ENCODE measurements at places on chromosomes 2 and 18.

- no peak for DNase-seq
Measured at GRCh38 chr18:49072524-49072934, 121.8 kb upstream of the SMAD7 start.

DNA sequence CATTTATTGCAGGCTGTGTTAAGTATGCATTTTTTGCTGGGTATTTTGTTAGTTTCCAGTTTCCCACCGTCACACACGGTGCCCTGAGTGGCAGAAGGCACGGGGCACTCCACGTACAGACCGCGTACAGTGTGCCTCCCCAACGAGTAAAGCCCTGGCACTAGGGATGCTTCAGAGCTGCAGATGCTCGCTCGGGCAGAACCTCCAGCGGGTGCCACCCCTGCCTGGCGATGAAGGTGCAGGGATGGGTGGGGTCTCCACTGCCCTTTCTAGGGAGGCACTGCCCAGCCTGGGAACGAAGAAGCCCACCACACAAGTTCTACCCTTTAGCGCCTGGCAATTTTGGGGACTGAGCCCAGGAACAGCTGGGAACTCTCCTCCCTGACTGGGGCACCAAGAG, 4.1 kb downstream of the GREB1 start:
- DNase-seq, result no peak

- no peak for DNase-seq
Measured at GRCh38 chr2:161426922-161427663, 11.0 kb downstream of the TBR1 start.

DNA sequence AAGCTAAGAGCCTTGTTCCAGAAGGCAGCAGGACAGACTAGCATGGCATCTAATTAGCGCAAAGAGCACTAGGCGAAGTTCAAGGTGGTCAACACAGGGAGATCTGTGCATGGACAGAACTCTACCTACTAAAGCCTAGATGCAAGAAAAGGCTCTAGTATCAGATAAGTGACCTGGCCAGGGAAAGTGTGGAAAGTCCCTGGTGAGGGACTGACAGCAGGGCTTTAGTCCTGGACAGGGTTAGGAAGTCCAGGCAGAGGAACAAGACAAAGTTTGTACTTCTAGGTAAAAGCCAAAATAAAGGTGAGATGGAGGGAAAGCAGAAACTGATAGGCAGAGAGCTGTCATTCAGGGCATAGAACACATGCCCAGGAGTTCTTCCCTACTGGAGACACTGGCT, 45.0 kb upstream of the PCBP1 start:
- DNase-seq, result no peak

DNA sequence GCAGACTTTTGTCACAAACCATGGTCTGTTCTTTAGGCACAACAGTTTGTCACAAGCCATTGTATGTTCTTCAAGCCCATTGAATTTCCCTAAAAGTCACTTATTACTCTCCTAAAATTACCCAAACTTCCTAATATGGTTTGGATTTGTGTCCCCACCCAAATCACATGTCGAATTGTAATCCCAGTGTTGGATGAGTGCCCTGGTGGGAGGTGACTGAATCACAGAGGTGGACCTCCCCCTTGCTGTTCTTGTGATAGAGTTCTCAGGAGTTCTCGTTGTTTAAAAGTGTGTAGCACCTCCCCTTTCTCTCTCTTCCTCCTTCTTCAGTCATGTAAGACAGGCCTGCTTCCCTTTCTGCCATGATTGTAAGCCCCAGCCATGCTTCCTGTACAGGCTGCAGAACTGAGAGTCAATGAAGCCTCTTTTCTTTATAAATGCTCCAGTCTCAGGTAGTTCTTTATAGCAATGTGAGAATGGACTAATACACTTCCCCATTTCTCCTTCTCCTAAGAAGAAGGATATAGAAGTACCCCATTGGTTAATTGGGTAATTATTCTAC, 11.2 kb upstream of the GYPC start:
- no peak for DNase-seq

DNA sequence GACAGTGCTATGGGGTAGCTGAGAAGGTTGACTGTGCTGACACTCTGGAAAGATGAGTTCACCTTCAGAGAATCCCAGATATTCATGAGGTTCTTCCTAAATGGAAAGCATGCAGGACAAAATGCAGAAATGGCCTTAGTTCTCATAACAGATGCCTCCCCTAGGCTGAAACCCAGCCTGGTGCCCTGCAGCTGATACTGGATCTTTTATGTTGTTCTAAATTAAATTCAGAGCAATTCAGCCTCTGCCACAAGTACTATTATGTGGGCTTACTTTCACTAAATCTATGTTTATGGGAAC, 172.0 kb upstream of the SERPINE2 start:
- no peak for DNase-seq

DNA sequence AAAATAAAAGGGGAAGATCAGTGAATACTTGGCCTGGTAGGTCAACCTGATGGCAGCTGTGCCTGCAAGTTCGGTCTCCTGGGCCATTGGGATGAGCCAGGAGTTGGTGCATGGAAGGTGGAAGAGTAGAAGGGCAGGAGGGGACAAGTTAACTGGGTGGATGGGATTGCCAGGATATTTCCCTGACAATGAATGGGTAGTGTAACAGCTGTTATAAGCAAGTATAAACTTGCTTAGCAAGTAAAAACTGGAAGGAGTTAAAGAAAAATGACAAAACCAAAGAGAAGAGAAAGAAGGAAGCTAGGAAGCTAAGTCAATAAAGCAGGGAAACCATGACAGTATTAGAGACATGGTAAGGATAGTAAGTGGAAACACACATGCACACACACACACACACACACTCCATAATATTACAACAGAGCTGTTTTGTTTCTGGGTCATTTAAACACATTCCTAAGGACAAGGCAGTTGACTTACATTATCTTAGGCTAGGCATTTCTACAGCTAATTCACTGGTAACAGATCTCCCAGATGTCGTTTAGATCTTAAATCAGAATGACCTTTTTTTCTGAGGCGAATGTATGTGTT, 29.7 kb downstream of the MEP1B start:
- DNase-seq, result no peak

GRCh38 chr2:229003256-229003655, 267.8 kb downstream of the PID1 start:
- DNase-seq, result no peak

DNA sequence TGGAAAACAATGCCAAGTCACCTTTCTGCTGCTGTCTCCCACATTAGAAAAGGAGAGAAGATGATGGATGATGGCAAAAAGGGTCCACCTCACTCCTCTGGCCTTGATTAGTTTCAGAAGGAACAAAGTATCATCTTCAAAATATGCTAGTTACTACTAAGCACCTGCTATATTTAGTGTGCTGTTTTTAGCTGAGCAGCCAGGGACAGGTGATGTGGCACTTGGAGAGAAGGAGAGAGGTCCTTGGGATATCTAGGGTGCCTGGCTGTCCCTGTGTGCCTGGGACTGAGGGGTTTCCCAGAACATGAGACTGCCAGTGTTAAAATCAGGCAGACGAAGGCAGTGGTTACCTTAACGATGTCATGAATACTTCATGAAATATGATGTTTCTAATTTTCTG, 235.5 kb upstream of the NT5C1B start:
- DNase-seq, result no peak

DNA sequence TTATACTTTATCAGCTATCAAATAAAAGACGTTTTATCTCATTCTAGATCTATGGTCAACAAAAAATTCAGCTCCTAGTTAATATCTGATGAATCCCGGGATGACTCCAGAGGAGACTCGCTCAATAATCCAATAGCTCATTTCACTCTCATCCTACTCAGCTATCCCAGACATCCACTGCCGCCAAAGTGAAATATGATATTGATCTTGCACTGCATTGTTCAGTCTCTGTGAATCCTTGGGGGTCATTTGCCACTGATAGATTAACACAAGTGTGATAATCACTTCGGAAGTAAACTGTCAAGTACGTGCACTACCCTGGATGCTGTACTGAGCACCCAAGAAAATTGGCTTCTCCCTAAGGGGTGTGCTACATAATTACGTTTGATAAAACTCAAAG, 249.1 kb downstream of the SUCLG1 start:
- DNase-seq, result no peak

DNA sequence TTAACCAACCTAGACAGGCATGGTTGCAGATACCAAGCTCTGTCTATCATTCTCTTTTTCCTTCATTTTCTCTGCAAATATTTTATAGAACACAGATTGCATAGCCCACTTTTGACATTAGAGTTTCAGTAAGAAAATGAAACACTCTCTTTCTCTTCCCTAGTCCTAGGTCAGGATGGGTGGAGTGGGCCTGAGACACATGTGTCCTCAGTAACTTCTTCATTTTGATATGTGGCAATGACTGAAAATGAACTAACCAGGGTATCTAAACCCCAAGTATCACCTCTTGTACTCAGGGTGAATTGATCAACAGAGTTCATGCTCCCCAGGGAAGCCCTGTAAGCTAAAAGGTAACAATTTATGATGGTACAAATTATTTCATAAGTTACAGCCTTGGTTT, 37.0 kb upstream of the KYNU start:
- DNase-seq, result no peak

GRCh38 chr2:74511104-74511989, 2.9 kb upstream of the TLX2 start:
- no peak for DNase-seq

DNA sequence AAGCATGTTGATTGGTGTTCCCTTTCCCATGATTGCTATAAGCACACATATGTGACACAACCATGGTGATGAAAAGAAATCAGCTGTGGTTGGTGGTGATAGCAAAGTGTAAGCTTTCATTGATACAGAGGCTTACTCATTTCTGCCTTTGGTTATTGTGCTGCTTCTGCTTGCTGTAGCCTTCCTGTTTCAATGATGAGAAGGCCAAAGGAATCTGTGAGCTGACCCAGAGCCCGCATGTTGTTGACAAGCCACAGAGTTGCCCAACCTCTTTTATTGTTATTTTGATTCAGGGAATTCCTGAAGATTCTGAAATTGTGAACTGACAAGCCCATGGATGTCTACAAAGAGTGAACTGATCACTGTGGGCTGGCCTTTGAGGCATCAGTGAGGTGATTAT, 164.4 kb downstream of the TMEFF2 start:
- DNase-seq, result no peak

DNA sequence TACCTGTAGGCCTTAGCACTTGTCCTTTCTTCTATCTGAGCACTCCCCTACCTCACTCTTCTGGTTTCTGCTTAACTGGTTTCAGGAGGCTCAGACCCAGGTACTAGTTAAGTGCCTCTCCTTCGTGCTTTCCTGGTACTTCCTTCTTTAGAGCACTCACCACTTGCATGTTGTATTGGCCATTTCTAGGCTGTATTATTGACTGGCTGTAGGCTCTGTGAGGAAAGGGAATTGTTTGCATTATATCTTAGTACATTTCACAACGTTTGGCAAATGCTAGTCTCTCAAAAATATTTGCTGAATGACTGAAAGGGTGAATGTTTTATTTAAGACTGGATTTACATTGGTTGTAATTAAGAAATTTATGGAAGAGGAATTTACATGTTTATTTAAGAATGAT, 36.0 kb upstream of the SCN1A start:
- no peak for DNase-seq

DNA sequence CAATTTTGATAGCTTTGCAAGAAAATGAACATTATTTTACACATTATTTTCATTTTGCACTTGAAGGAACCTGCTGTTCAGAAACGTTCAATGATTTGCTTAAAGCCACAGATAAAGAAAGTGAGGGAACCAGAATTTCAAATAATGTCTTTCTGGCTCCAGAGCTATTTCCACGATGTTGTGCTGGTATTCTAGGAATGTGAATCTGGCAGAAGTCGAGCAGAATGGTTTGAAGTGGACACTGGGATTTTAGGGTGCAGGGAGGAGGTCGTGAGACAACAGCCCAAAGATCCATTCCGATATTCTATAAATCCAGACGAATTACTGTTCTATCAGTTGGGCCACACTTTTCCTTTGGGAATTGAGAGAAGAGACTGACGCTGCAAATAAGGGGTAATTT, 2.2 kb downstream of the CCDC102B start:
- no peak for DNase-seq

- DNase-seq, result peak; percentile 51
Measured at GRCh38 chr2:1553671-1554295, 140.5 kb downstream of the TPO start.

- DNase-seq, result no peak
Measured at GRCh38 chr2:165953306-165953654, 296 bp downstream of the TTC21B start.

DNA sequence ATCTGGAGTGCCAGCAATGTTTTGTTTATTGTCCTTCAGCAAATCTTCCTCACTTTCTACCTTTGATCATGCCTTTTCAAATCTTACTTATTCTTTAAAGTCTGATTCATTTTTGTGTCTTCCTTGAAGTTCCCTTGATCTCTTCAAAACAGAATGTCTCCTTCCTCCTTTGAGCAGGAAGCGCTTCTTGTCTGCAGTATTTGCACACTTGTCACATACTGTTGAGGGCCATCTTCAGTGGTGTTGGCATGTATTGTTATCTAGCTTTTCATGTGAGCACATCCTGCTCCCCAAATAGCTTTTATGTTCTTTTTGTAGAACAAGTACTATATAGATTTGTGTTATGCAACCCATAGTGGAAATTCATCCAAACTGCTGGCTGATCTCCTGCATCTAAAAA, 5.9 kb upstream of the CERS6 start:
- DNase-seq, result no peak

DNA sequence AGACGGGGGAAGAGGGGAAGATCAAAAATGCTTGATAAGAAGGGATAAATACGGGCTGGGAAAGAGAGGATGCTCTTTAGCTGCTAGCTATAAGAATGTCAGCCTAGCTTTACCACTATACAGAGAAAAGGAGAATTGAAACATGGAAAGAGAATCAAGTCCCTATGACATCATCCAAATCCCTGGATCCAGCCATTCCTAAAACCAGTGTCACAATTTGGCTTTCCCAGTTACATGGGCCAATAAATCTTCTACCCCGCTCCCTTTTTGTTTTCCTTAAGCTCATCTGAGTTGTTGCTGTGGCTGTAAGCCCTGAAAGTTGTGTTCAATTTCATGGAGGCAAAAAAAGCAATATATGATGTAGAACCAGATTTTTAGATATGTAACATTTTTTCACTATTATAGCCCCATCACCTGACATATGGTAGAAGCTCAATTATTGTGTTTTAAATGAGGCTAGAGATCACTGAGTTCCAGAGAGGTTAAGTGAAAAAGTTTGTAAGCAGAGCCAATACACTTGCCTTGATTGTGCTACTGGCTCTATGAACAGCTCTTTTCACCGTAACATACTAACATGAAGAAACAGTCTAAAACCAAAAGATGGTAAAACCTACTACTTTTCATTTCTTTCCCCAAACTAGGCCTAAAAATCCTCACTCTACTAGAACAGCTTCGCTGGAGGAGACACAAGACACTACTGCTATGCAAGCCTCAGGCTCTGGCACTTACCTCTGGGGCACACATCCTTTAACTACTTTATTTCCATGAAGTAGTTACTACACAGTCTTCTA, 4.3 kb downstream of the HNRNPLL start:
- no peak for DNase-seq

GRCh38 chr2:155871940-155872339, 460.6 kb downstream of the NR4A2 start:
- DNase-seq, result no peak
